ENCODE measurements at places on chromosomes 6 and 20. TPM values are rescaled to one million over a fixed set of nuclear protein-coding genes. Genes with fewer than 3 reads are reported as not detected.

GRCh38 chr20:20207291-20207690, 155.0 kb downstream of the CFAP61 start:
- no peak for DNase-seq

DNA sequence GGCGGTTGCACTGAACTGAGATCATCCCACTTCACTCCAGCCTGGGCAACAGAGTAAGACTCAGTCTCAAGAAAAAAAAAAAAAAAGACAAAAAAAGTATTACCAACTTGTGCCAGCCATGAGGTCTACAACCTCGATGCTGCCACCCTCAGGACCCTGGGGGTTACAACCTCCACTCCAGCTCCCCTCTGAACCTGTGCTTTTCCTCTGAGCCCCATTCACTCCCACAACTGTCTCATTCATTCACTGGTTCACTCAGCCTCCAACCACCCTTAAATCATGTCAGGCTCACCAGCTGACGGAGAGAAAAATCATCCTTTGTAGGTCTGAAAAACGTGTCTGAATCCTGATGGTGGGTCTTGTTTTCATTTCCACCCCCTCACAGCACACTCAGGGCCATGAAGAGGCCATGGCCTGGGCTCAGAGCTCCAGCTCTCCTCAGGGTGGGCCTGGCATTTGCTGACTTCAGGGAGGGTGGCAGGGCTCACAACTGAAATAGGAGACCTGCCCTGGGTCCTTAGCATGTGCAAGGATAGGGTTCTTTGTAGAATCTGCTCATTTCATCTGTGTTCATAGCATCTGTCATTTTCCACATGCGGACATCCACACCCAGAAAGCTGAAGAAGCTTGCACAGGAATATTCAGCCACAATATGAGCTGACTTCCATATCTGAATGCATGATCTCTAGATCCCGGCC, 1.9 kb upstream of the ULBP1 start:
- DNase-seq, result no peak

DNA sequence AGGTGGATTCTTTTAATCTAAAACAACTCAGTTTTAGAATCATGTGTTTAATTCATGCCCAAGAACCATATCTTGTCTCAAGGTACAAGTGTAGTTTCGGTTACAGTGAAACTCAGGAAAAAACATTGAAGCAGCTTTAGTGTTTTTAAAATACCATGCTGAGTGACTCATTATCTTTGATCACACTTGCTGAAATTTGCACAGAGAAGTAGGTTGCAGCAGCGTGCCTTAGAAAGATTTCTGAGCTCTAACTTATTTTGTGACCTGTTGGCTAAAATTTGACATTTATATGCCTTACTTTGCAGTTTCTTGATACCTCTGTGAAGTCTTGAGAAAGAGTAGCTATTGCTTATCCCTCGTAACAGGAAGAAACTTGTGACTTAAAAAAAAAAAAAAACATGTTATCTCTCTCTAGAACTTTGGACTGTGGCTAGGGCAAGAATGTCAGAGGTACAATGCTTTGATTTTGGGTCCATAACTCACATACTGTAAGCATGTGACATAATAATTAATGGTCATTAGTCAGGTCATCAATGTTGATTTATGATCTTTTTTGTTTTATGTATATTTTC, 34.5 kb upstream of the FUCA2 start:
- no peak for DNase-seq

DNA sequence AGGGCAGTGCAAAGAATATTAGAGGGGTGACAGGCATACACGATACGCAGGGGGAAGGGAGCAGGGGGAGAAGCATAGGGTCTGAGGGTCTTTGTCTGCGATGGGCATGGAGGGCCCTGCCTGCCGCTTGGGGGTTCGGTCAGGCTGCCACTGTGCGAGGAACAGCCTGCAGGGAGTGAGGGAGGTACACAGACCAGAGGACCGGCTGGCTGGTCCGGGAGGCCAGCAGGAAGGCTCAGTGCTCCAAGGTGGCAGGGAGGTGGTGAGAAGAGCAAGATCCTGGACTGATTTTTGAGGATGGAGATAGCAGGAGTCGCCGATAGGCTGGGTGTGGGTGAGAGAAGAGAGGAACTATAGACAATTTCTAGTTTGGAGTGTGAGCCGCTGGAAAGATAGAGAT, 338.4 kb downstream of the ZFAND3 start:
- DNase-seq, result no peak

DNA sequence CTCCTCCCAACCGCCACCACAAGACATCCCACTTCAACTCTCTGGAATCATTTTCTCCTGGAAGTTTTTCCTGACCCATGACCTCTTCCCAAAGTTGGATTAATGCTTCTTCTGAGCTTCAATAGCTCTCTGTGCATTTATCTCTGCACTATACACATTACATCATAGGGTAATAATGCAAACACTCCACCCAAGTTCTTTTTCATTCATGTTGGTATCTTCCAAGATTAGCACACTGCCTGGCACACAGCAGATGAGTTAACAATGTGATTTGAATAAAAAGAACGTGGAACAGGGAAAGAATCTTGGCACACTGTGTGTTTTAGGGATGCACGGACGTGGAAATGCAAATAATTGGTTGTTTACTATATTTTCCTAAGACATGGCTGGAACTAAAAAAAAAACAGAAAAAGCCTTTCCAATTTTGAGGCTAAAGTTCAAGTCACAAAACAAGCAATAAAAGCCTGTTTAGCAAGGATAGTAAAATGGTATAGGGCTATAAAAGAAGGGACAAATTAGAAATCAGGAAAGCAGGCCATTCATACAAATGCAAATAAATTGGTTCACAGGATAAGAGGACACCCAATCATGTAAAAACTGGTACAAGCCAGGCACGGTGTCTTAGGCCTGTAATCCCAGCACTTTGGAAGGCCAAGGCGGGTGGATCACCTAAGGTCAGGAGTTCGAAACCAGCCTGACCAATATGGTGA, 1.6 kb upstream of the FAM135A start:
- no peak for DNase-seq

- no peak for DNase-seq
Measured at GRCh38 chr20:4508773-4509172, 212.9 kb upstream of the PRND start.

- no peak for DNase-seq
Measured at GRCh38 chr6:24949020-24949569, 13.3 kb upstream of the RIPOR2 start.

- DNase-seq, result no peak
Measured at GRCh38 chr20:8903655-8904605, 165.0 kb upstream of the PLCB4 start.

- no peak for DNase-seq
Measured at GRCh38 chr6:4883298-4883697, 107.1 kb downstream of the CDYL start.

GRCh38 chr6:148898376-148899014, 151.7 kb downstream of the UST start:
- no peak for DNase-seq

DNA sequence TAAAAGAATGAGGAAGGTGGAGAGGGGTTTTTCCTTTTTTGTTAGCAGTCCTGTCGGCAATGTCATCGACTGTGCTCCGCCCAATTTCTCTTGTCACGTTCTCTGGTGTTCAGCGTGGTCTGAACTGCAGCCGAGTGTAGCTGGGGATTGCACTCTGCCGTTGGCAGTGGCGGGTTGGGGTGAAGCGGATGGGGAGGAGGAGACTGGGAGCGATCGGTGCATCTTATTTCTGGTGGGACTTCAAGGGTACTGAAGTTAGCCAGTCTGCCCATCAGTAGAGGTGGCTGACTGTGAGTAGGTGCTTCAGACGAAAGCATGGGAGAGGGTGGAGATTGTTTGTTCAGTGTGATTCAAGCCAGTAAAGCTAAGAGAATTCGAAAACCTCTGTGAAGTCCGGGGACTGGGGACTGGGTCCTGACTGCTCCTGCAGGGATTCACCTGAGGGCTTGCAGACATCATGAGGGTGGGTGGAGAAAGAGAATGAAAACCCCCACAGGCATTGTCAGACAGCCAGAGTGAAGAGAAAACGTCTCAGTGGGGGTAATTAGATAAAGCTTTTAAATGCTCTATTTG, 5.1 kb downstream of the RREB1 start:
- no peak for DNase-seq

GRCh38 chr6:140537834-140538705, 1163.6 kb upstream of the CITED2 start:
- peak; percentile 15 for DNase-seq

GRCh38 chr6:151284548-151285017, 44.8 kb downstream of the AKAP12 start:
- DNase-seq, result no peak

DNA sequence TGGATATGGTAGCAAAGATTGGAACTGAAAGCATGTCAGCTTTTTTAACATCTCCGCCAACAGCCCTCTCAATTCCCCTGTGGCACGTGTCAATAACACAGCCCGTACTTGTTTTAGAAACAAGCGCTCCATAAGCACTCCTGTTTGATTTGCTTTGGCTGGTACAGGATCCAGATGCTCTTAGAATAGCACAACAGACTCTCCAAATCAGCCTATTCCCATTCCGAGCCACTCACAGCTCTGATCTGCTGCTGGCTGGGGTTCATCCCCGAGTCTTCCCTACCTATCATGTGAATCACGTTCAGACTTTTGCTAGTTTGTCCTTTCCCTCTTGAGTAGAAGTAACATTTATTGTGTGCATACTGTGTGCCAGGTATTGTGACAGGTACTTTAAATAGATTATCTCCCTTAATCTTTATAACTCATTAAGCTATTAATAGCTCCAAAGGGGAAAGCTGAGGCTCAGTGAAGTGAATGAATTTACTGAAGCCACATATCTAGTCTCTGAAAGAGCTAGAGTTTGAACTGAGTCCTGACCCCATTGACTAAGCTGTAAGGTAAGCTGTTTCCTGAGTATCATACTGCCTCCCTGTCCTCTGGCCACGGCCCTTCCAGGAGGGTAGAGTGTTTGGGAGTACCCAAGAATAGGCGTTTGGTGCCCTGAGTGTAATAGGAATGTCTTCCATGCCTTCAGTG, 46.7 kb downstream of the RALY start:
- no peak for DNase-seq

DNA sequence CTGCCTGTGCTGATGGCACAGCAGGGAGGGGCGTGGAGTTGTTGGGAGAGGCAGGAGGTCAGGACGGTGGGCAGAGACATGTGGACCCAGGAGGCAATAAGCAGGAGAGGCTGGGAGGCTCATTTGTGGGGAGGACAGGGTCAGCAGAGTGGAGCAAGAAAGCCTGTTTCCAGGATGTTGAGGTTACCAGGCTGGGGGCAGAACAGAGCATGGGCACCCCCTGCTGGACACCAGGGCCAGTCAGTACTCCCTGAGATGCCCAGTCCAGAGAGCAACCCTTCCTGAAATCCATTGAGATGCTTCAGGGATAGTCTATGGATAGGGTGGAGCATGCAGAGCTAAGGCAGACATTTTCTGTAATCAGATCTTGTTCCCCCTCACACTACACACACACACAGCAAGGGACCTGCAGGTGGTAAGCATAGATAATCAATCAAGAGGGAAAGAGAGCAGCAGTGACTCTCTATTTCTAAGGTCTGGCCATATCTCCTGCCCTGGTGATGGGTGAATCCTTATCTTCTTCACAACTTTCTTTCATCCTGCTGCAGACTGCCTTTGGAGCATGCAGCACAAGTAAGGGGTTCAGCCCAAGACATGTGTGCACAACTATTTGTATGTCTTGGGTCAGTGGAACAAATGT, 41.7 kb downstream of the MOCS1 start:
- peak; percentile 64 for DNase-seq

- no peak for DNase-seq
Measured at GRCh38 chr20:53116733-53117132, 144.6 kb downstream of the TSHZ2 start.

GRCh38 chr6:159416891-159417560, 247.8 kb downstream of the FNDC1 start:
- no peak for DNase-seq

- no peak for DNase-seq
Measured at GRCh38 chr6:154122195-154122925, 83.3 kb downstream of the OPRM1 start.

- DNase-seq, result no peak
Measured at GRCh38 chr6:12439296-12439695, 149.1 kb downstream of the EDN1 start.

DNA sequence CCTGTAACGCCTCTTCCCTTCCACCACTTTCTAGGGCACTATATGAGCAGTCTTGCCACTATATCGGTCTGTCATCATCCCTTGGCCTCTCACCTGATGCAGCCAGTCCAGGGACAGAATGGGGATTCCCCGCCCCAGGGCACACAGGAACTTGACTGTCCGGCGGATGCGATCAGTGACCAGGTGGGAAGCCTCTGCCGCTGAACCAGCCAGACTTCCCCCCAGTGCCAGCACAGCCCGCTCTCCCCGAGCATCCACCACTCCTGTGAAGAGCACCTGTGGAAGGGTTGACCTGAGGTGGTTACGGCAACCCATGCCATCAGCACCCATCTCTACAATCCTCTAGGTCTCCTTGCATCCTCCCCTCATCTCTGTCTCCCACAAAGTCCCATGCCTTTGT, 12.2 kb upstream of the NRM start:
- no peak for DNase-seq

ARMC2 gene
- 10.0 TPM for total RNA-seq

PNRC1 gene
- total RNA-seq, result 51.4 TPM

FANCE gene
- total RNA-seq, result 20.4 TPM

EDN3 gene
- total RNA-seq, result 0.20 TPM

C20orf202 gene
- 0.18 TPM for total RNA-seq

C6orf15 gene
- not detected for total RNA-seq

CRISP3 gene
- total RNA-seq, result not detected

Data from neural crest cell (in vitro differentiated cells).